ENCODE measurements at places on chromosomes 4 and X.

GRCh38 chrX:31209005-31209628 is 137.3 kb upstream of the FTHL17 start:
- DNase-seq = no peak

- DNase-seq = no peak
These were observed 684.6 kb downstream of the ARAP2 start for GRCh38 chr4:35559559-35560365.

DNA sequence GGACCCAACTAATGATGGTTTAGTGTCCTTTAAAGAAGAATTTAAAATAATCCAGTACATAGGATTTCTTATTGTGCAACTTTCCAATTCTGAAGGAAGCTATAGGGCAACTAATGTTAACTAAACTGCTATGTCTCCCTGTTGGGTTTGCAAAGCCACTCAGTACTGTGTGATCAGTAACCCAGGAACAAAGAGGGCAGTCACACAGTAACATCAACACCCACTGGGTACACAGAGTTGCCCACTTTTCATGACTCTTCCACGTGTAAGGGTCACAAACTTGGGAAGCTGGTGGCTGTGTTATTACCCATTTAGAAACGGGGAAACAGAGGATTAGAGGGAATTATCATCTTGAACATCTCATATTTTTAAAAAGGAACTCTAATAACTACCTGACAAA is 555.0 kb upstream of the DIPK2B start:
- no peak for DNase-seq

GRCh38 chr4:145920205-145920604 is 18.4 kb downstream of the ZNF827 start:
- peak; percentile 49 for DNase-seq

- no peak for DNase-seq
These were observed 156.4 kb upstream of the BOD1L1 start for GRCh38 chr4:13783800-13784411.

All from KBM-7 (cell line).